ENCODE measurements at places on chromosomes 5 and 9. TPM values are rescaled to one million over a fixed set of nuclear protein-coding genes. Genes with fewer than 3 reads are reported as not detected.

LMX1B gene
- 18.1 TPM for polyA plus RNA-seq

SLC6A19 gene
- polyA plus RNA-seq, result 38.8 TPM

ZNF618 gene
- 39.9 TPM for polyA plus RNA-seq

SHC3 gene
- polyA plus RNA-seq, result 2.7 TPM

C9 gene
- 0.79 TPM for polyA plus RNA-seq

RNF180 gene
- 10.0 TPM for polyA plus RNA-seq

RNF183 gene
- 5.8 TPM for polyA plus RNA-seq

MSX2 gene
- 0.69 TPM for polyA plus RNA-seq

IGIP gene
- 7.2 TPM for polyA plus RNA-seq

MARCHF11 gene
- polyA plus RNA-seq, result 4.3 TPM

Data from right renal cortex interstitium (tissue), 3 donors.